CD4-positive, alpha-beta T cell treated with Interleukin-10 for 1 hour (primary cell): ENCODE measurements at places on chromosomes 5 and 9.

DNA sequence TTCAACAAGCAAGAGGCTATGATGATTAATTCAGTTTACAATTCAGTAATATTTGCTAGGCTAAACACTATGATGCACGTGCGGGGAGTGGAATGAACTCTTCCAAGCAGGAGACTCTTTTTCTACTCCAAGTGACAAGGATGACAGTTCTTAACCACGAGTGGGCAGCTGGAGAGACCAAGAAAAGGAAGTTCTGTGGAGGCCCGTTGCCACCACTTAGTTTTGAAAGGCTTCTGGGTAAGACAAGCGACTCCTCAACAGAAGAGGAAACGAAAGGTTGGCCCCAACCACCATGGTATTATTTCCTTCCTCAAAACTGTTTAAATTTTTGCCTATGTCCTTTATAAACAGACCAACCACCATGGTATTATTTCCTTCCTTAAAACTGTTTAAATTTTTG, 2.8 kb downstream of the DCAF12 start:
- peak; percentile 37 for DNase-seq

- DNase-seq: peak; percentile 41
Observed at GRCh38 chr5:80246995-80247729, 8.7 kb downstream of the SERINC5 start.

GRCh38 chr5:139925216-139925562, 117.9 kb downstream of the NRG2 start:
- DNase-seq: no peak

GRCh38 chr9:113593682-113594281, 130.3 kb downstream of the RGS3 start:
- no peak for DNase-seq

DNA sequence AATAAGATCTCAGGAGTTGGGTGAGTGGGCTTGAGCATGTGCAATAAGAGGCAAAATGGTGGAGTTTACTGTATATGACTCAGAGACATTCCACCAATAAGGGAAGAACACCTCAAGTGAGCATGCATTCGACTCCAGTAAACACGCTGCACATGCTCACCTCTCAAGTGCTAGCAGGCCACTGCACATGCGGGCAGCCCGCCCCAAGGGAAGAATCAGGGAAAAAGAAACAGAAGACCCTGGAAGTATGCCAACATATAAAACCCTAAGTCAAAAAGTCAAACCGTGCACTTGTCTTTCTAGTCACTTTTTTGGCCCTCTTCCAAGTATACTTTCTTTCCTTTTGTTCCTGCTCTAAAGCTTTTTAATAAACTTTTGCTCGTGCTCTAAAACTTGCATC, 245.3 kb upstream of the RASA1 start:
- no peak for DNase-seq

DNA sequence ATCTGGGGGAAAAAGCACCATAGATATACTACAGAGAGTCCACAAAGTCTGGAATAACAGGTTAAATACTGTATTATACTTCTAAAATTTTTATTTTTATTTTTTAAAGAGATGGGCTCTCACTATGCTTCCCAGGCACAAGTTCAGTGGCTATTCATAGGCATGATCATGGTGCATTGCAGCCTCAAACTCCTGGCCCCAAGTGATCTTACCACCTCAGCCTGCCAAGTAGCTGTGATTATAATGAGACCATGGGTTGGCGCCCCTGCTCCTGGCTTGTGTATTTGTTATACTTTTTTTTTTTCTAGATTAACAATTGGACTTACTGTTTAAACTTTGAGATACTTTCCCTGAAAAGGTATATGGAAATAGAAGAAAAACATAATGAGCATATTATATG, 25.9 kb downstream of the ERBIN start:
- no peak for DNase-seq

DNA sequence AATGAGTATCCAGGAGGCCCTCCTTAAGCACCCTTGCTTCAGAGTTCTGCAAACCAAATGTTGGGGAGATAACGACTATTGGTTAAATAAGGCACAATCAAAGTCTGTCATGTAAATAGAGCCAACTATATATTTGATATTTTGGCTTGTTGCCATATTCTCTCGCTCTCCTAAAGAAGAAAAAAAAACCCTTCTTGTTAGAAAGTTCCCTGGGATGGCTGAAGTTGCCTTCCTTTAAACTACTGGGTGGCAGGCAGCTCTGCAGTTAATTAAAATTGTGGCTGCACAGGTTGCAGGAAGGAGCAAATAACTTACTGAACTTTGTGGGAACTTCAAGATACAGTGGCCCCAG, 227.0 kb upstream of the ANKRD55 start:
- DNase-seq: no peak

DNA sequence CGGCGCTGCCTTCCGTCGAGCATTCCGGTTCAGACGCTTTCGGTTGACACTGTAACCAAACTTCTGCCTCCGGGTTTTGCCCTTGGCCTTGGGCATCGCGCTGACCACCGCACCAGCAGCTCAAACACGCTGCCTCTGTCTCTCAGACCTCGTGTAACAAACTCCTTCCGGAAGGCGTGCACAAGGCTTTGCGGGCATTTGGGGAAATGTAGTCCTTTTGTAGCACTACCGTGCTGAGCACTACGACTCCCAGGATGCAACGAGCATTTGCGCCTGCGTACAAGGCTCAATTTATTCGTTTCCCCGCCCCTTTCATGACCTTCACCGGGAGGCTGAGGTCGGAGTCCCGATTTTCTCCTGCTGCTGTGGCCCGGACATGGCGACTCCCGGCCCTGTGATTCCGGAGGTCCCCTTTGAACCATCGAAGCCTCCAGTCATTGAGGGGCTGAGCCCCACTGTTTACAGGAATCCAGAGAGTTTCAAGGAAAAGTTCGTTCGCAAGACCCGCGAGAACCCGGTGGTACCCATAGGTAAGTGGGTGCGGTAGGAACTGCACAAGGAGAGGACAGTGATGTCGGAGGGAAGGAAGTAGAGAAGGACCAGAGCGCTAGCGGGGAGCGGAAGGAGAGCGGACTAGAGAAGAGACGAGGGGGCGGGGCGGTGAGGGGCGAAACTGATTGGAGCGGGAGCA, at the start of the genes HIGD2A and NOP16:
TSS of gene HIGD2A (plus strand) at position 308 of the 691 bp plus-strand sequence. CDS start at position 377, 69 bp downstream.
TSS of gene NOP16 (minus strand) at position 155 of the 691 bp plus-strand sequence. CDS start at position 96, 59 bp downstream.
- peak; percentile 99 for DNase-seq

GRCh38 chr5:88952996-88953643, 70.1 kb upstream of the MEF2C start:
- DNase-seq: no peak

GRCh38 chr5:14599476-14600127, 18.0 kb downstream of the OTULINL start:
- DNase-seq: no peak

- no peak for DNase-seq
Observed at GRCh38 chr5:17222664-17223063, 5.2 kb downstream of the BASP1 start.

DNA sequence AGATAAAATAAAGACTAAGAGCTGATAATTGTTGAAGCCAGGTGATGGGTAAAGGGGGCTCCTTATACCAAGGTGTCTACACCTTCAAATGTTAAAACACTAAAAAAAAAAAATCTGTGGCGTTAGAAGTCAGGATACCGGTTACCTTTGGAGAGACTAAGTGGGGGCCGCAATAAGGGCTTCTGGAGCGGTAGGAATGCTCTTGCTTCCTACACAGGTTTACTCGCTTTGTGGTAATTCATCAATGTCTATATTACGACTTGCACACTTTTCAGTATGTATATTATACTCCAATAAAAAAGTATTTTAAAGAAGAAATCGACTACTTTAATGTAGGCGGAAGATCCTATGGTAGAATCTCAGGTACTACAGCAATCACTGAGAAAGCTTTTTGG, 12.5 kb downstream of the MRPS27 start:
- no peak for DNase-seq

DNA sequence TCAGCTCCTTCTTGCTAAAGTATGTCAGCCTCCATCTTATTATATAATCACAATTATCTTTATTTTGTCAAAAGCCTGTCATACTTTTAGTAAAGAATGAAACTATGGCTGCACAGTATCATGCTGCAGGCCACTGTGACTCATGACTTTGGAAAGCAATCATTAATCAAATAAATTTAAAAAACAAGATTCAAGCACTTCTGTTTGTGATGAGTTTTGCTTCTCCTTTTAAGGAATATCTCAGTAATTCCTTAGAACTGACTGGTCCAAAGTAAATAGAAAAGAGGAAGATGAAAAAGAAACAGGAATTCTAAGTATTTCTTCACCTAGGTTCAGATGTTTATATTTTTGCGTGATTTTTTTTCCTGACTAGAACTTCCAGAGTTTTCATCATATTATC, 83.1 kb downstream of the EDIL3 start:
- DNase-seq: no peak

DNA sequence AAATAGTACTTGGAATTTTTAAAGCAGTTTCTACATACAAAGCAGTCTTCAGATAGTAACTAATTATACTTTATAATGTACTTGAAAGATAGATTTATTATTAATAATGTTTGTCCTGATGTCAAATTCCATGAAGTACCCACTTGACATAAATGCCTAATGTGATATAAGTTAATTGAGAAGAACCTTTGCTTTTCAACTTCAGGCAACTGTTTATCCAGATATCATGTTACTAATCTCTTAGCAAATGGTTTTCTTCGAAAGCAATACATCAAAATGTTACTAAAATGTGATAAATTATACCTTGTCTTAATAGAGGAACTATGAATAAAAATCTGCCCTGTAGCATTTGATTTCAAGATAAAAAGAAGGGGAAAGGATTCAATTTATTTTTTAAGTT, 146.8 kb upstream of the FBXL17 start:
- no peak for DNase-seq

DNA sequence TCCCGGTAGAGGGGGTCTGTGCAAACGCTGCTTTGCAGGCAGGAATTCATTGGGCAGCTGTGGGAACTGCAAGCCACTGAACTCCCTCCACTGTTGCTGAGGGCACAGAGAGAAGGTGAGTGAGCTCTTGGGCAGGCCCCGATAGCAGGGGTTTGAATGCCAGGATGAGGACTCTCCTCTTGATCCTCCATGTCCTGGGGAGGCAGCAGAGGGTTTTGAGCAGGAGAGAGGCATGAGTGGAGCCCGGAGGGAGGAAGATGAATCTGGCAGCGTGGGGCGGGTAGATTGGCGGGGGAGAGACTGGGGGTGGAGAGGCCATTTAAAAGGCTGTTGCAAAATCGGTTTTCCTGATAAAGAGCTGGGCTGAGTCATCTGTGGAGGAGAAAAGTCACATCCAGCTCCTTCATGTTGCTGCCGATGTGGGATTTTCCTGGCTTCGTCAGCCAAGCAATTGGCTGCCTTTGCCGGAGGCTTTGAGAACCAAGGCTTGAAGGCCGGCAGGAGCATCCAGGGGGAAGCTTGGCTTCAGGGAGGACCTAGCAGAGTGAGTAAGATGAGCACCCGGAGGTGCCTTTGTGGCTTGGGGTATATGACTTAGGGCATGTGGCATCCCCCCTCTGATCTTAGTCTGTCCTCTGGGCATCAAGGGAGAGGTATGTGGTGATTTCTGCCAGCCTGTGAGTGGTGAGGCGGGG, at the start of gene SYNPO:
TSS of gene SYNPO (plus strand) at position 350 of the 695 bp plus-strand sequence. CDS start 7,616 bp downstream, outside the sequence.
- no peak for DNase-seq

- no peak for DNase-seq
Observed at GRCh38 chr5:67095346-67096171, 101.0 kb downstream of the CD180 start.

DNA sequence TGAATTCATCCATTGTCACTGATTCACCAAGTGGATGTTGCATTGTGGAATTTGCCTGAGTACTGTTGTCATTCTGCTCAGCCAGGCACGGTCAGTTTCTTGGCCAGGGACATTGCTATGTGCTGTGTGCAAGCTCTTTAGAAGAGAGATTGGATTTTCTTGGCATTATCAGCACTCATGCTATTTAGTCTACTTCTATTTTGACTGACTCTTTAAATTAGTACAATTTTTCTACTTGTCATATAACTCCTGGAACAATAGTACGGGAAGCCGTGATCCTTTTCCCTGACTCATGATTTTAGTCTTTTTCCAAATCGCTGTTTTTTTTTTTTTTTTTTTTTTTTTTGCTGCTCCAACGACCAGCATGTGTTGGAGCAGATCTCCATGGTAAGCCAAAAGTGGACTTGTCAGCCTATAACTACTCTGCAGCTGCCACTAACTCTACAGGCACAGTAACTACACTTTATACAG, 129.7 kb downstream of the CDC42SE2 start:
- no peak for DNase-seq

DNA sequence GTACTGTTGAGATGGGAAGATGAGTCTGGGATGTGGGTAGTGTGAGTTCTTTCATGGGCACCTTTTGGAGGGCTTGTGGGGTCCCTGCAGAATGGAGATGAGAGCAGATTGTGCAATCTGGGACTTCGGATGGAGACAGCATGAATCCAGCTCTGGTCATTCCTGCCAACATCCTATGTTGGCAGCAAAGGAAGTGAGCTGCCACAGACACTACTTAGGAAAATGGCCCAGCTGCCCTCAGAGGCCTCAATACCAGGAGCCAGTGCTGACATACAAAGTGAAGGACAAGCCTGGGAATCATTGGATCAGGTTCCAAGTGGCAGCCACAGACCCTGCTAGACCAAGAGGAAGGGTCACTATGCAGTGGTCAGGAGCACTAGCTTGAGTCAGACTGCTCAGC, 402.8 kb downstream of the CDK5RAP2 start:
- DNase-seq: no peak

- no peak for DNase-seq
Observed at GRCh38 chr9:22134390-22134789, 125.3 kb upstream of the CDKN2B start.

DNA sequence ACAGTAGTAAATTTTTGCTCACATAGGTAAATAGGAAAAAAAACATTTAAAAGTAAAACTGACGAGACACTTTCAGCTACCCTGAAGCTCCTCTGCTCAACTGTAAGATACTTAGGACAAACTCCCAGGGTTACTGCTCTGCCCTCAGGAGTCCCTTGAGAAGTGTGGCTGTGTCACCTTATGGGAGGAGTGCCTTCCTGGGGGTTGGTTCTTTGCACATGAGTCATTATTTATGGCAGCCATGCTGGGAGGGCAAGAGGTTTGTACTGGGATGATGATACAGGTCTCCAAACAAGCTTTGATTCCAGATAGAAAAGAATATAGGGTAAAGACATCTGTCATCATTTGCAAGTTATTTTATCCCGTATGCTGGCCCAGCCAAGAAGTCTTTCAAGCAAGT, 45.9 kb downstream of the TTC1 start:
- no peak for DNase-seq

- DNase-seq: no peak
Observed at GRCh38 chr5:32833663-32834062, 122.5 kb downstream of the NPR3 start.

- DNase-seq: peak; percentile 12
Observed at GRCh38 chr9:19748278-19749126, 40.3 kb downstream of the SLC24A2 start.

GRCh38 chr9:93476924-93477323, 23.5 kb upstream of the FAM120AOS start:
- DNase-seq: no peak

DNA sequence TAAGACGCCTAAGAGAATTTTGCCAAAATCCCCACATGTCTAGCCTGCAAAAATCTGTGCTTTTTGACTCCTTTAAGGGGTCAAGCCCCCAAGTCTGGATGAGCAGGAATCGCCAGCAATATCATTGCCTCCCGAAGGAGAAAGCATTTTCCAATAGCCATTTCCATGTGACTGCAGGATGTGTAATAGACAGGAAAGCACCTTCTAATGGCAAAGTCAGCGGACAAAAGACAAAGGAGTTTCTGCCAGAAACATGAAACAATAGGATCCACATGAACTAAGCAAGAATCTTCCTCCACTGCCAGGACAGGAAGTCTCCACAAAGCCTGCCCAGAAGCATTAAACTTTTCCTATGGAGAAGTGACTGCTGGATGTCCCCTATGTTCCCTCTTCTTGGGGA, 177.1 kb upstream of the PCSK5 start:
- no peak for DNase-seq

- no peak for DNase-seq
Observed at GRCh38 chr5:60257596-60258271, 364.2 kb upstream of the PDE4D start.

GRCh38 chr5:156438076-156438475, 111.1 kb downstream of the SGCD start:
- no peak for DNase-seq
